ENCODE measurements at places on chromosomes 7 and 10. TPM values are rescaled to one million over a fixed set of nuclear protein-coding genes. Genes with fewer than 3 reads are reported as not detected.

WNT16 gene
- not detected for total RNA-seq

UNC5B gene
- total RNA-seq, result 7.8 TPM

DENND2A gene
- total RNA-seq, result 5.5 TPM

UPP1 gene
- total RNA-seq, result 47.1 TPM

SSC4D gene
- 1.9 TPM for total RNA-seq

VWA2 gene
- total RNA-seq, result 0.15 TPM

HOXA11 gene
- total RNA-seq, result 1.2 TPM

OR2A1 gene
- total RNA-seq, result not detected

MYH16 gene
- total RNA-seq, result not detected

CAV1 gene
- total RNA-seq, result 9.8 TPM

PAPOLB gene
- total RNA-seq, result not detected

CTAGE8 gene
- not detected for total RNA-seq

MEOX2 gene
- 0.14 TPM for total RNA-seq

PRSS1 gene
- 15.4 TPM for total RNA-seq

HMX3 gene
- total RNA-seq, result not detected

CPEB3 gene
- 5.1 TPM for total RNA-seq

ZNF853 gene
- total RNA-seq, result 4.1 TPM

UTF1 gene
- total RNA-seq, result not detected

C10orf105 gene
- total RNA-seq, result 0.14 TPM

OR2A2 gene
- not detected for total RNA-seq

PHTF2 gene
- total RNA-seq, result 10.4 TPM

PTPRZ1 gene
- 2.2 TPM for total RNA-seq

COL26A1 gene
- 1.8 TPM for total RNA-seq

NPC1L1 gene
- total RNA-seq, result not detected

ASB10 gene
- not detected for total RNA-seq

ITGA8 gene
- total RNA-seq, result 4.7 TPM

COL28A1 gene
- total RNA-seq, result 6.2 TPM

MYPN gene
- total RNA-seq, result not detected

TIMM23 gene
- 64.2 TPM for total RNA-seq

AFAP1L2 gene
- total RNA-seq, result 5.0 TPM
